ENCODE measurements at places on chromosomes 4 and X.

GRCh38 chr4:113588895-113589668, 172.5 kb downstream of the CAMK2D start:
- DNase-seq: no peak

GRCh38 chr4:184255361-184255760, 37.7 kb upstream of the ENPP6 start:
- DNase-seq: no peak

- no peak for DNase-seq
Measured at GRCh38 chr4:137534516-137534915, 2.2 kb upstream of the PCDH18 start.

GRCh38 chr4:77332696-77333270, 175.8 kb downstream of the CCNG2 start:
- DNase-seq: no peak

DNA sequence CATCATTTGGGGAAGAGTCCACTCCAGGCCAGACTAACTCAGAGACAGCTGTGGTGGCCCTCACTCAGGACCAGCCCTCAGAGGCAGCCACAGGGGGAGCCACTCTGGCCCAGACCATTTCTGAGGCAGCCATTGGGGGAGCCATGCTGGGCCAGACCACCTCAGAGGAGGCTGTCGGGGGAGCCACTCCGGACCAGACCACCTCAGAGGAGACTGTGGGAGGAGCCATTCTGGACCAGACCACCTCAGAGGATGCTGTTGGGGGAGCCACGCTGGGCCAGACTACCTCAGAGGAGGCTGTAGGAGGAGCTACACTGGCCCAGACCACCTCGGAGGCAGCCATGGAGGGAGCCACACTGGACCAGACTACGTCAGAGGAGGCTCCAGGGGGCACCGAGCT, 3.3 kb upstream of the ERAS start:
- no peak for DNase-seq

GRCh38 chr4:184345573-184345922, 127.9 kb upstream of the ENPP6 start:
- no peak for DNase-seq

DNA sequence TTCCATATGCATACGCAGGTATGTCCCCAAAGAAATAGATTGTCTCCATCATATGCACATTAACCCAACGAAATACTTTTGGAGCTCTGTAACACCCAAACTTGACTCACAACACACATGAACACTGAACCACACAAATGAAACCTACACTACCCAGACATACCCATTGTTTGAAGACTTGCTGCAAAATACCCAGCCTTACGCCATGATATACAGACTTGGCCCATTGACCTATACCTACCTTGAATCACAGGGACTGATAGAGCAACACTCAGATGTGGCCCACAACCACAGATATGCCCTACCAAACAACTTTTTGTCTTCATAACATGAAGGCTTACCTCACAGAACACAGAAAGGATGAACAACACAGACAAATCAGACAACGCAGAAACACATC, 15.9 kb downstream of the LINC00632 start:
- DNase-seq: no peak

- no peak for DNase-seq
Measured at GRCh38 chr4:168139336-168139735, 47.0 kb downstream of the ANXA10 start.

GRCh38 chrX:69020316-69020715, 144.9 kb downstream of the PJA1 start:
- no peak for DNase-seq

- DNase-seq: no peak
Measured at GRCh38 chr4:86334020-86334750, 25.7 kb downstream of the MAPK10 start.

- DNase-seq: no peak
Measured at GRCh38 chr4:74168841-74169240, 10.9 kb downstream of the MTHFD2L start.

DNA sequence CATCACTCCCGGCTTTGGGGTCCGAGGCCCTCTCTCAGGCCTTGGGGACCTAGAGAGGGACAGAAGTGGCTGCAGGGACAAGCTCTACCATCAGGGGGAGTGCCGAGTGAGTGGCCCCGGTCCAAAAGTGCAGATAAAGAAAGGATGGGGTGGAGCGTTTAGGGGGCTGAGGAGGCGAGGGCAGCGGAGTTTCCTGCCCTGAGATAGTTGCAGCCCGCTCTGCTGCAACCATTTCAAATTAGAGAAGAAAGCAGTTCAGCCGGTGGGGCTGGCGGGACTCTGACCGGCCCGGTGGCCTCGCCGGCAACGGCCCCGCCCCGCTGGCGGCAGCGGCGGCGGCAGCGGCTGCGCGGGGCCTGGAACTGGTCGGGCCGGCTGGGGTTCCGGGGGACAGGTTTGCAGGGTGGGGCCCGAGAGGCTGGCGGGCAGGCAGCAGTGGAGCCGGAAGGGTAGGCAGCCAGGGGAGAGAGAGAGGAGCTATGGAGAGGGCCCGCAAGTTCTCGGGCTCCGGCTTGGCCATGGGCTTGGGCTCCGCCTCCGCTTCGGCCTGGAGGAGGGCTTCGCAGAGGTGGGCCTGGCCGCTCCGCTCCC, 7.6 kb downstream of the DLG3 start:
- DNase-seq: peak; percentile 74

GRCh38 chr4:137705171-137705783, 173.0 kb upstream of the PCDH18 start:
- no peak for DNase-seq

- DNase-seq: no peak
Measured at GRCh38 chr4:150391052-150391451, 190.9 kb upstream of the MAB21L2 start.

- no peak for DNase-seq
Measured at GRCh38 chrX:22392133-22392948, 119.6 kb downstream of the CBLL2 start.
